Hair follicle dermal papilla cell (primary cell): ENCODE measurements at places on chromosomes 1 and 21. TPM values are rescaled to one million over a fixed set of nuclear protein-coding genes. Genes with fewer than 3 reads are reported as not detected.

The S100B gene
- total RNA-seq = 1.1 and 1.5 TPM in 2 replicates

The FCGR2B gene
- total RNA-seq = not detected in 2 replicates

The UBAP2L gene
- total RNA-seq = 126 and 137 TPM in 2 replicates

The LUZP1 gene
- 50.3 and 55.7 TPM in 2 replicates for total RNA-seq

The CFHR1 gene
- total RNA-seq = 0.16 TPM in 1 of 2 replicates, not detected in the other

The GBP6 gene
- 0.16 TPM in 1 of 2 replicates, not detected in the other for total RNA-seq

The C1orf116 gene
- total RNA-seq = 0.12 and 0.16 TPM in 2 replicates

The LCK gene
- total RNA-seq = not detected in 2 replicates

The LSS gene
- total RNA-seq = 414 and 465 TPM in 2 replicates

The SELENBP1 gene
- 43.8 and 51.8 TPM in 2 replicates for total RNA-seq

The RAD54L gene
- total RNA-seq = 0.16 TPM in 1 of 2 replicates, not detected in the other

The BACE2 gene
- 28.3 and 36.3 TPM in 2 replicates for total RNA-seq

The OR2L5 gene
- total RNA-seq = 0.12 and 0.32 TPM in 2 replicates

The AHCTF1 gene
- total RNA-seq = 26.7 and 34.7 TPM in 2 replicates

The EMC1 gene
- total RNA-seq = 69.8 and 71.9 TPM in 2 replicates

The IFI44 gene
- total RNA-seq = 24.5 and 44.6 TPM in 2 replicates

The LIN28A gene
- not detected in 2 replicates for total RNA-seq

The KRTAP6-2 gene
- total RNA-seq = not detected in 2 replicates

The PRELP gene
- total RNA-seq = 2.4 and 3.1 TPM in 2 replicates

The GRHL3 gene
- under 0.01 TPM in 1 of 2 replicates, not detected in the other for total RNA-seq

The SNX7 gene
- 67.3 and 85.6 TPM in 2 replicates for total RNA-seq

The C4BPA gene
- not detected in 2 replicates for total RNA-seq

The SPOCD1 gene
- 49.1 and 51.1 TPM in 2 replicates for total RNA-seq

The IFNAR1 gene
- 23.6 and 31.0 TPM in 2 replicates for total RNA-seq

The UTS2 gene
- total RNA-seq = not detected in 2 replicates

The CELA3B gene
- total RNA-seq = not detected in 2 replicates

The MSH4 gene
- 0.12 and 0.16 TPM in 2 replicates for total RNA-seq

The KRTAP23-1 gene
- total RNA-seq = not detected in 2 replicates

The TPTE gene
- not detected in 2 replicates for total RNA-seq

The COP1 gene
- 48.1 and 57.0 TPM in 2 replicates for total RNA-seq

The STMN1 gene
- total RNA-seq = 31.6 and 39.5 TPM in 2 replicates

The VSIG8 gene
- total RNA-seq = not detected in 2 replicates

The LCE3E gene
- not detected in 2 replicates for total RNA-seq

The ZFP69B gene
- total RNA-seq = 1.9 and 2.3 TPM in 2 replicates

The KRTAP19-1 gene
- total RNA-seq = not detected in 2 replicates

The FAM72C gene
- 0.24 and 0.32 TPM in 2 replicates for total RNA-seq

The RXFP4 gene
- total RNA-seq = not detected in 2 replicates

The HYI gene
- 22.2 and 34.0 TPM in 2 replicates for total RNA-seq

The ZNF648 gene
- total RNA-seq = not detected in 2 replicates

The NEXN gene
- total RNA-seq = 5.4 and 9.6 TPM in 2 replicates

The FRRS1 gene
- total RNA-seq = 8.5 and 23.0 TPM in 2 replicates

The NBPF10 gene
- 1.9 and 2.4 TPM in 2 replicates for total RNA-seq

The OSCP1 gene
- 10.3 and 10.5 TPM in 2 replicates for total RNA-seq

The SLC41A1 gene
- 24.0 and 25.3 TPM in 2 replicates for total RNA-seq

The MAPKAPK2 gene
- 55.3 and 61.0 TPM in 2 replicates for total RNA-seq

The C1QB gene
- not detected in 2 replicates for total RNA-seq

The TCHH gene
- total RNA-seq = under 0.01 TPM in 1 of 2 replicates, not detected in the other

The NPPA gene
- total RNA-seq = not detected in 2 replicates
